ENCODE measurements at places on chromosomes 7 and 10.

GRCh38 chr7:128894101-128894440 is 16.4 kb downstream of the KCP start:
- no peak for DNase-seq

DNA sequence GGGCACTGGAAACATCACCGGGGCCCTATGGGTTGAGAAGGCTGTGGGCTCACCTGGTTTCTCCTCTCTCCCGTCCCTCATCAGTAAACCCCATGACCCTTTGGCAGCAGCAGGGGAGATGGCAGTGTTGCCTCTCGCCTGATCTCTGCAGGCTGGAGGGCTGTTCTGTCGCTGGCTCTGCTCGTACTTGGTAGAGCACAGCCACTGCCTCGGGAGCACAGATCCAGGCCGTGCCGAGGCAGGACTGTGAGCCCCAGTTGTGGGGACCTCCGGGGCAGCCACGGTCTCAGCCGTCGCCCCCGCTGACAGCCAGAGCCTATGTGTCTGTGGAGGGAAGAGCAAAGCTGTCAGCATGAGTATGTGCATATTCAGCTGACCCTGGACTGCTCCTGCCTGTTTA is 94.9 kb downstream of the PTPRE start:
- no peak for DNase-seq

DNA sequence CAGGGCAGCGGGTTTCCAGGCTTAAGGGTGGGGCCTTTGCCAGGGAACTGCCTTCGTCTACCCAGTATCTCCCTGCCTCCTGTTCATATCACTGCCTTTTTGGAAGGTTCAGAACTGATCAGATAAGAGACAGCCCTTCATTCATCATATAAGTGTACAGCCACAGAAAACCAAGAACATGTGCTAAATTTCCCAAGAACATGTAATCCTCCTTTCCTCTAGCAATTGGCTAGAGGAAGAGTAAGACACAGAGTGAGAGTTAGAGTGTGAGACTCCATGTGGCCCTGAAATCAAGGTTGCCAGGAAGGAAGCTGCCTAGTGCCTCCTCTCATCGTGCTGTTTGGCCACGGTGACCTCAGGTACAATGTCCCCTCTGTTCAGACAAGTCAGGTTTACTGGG is 770.9 kb downstream of the TNS3 start:
- DNase-seq = no peak

DNA sequence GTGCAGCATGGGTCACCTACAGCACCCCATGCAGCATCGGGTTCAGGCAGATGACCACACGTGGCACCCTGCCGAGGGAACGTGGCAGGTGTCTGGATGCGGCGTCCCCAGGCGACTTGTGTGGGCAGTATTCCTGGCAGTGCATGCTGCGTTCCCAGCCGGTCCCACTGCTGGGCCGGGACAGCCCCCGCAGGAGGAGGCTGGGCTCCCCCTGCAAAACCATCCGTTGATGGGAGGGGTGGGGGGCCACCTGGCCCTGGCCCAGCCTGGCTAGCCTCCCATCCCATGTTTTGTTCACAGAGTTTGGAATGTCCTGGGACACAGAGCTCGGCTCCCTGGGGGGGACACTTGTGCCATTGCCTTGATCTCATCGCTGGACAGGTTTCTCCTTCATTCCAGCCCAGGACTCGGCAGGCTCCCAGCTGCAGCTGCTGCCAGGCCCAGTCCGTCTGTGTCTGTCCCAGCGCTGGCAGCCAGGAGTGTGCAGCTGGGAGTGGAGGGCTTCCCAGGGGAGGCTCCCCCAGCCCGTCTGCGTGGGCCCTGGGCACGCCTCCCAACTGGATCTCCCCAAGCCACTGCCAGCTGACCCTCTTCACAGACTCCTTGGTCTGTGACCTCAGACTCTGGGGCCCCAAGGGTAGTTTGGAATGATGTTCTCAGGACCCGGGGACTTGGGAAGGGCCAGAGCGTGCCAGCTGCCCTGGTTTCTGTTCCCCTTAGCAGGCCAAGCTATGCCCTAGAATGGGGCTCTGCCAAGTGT is 32.6 kb downstream of the TMEM270 start:
- no peak for DNase-seq

GRCh38 chr10:11018855-11019631 is 1.4 kb downstream of the CELF2 start:
- DNase-seq = no peak

DNA sequence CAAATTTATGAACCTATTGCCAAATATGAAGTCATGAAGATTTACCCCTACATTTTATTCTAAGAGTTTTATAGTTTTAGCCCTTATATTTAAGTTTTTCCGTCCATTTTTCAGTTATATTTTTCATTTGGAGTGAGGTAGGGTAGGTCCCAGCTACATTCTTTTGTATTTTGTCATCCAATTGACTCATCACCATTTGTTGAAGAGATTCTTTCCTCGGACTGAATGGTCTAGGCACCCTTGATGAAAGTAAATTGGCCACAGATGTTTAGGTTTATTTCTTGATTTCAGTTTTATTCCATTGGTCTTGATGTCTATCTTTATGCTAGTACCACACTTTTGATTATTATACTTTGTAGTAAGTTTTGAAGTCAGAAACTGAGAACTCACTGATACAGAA is 22.7 kb downstream of the CYP2C19 start:
- DNase-seq = no peak

DNA sequence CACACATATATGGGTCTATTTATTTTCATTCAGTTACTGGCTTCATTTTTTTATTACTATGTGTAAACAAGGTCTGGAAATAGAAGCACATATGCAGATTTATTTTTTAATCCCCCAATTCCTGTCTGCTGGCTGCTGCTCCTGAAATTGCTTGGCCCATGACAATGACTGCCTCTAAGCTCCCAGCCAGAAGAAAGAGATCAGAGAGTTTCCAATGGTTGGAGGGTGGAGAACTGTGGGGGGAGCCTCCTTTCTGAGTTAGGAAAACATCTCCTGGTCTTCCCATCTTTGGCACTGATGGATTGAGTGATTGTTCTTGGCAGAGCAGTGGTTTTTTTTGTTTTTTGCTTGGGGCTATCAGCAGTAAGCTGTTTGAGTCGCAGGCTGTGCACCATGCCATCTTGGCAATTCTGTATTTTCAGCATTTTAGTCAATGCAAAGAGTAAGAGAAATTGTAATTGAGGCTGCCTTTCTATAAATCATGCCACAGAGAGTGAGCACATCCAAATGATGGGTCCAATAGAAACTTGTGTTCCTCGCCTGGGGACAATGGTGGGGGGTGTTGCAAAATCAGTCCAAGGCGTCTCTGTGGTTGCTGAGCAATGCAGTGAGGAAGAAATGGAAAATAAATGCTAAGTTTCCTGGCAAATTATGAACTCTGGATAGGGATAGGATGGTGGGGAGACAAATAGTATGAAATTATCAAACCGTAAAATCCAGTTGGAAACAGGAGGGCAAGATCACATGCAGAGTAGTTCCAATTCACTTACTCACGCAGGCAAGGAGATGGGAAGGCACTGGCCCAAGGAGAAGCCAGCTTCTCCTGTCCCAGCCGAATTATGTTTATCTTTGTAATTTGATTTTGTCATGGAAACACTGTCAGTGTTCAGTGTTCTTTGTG is 382.4 kb downstream of the SORCS3 start:
- peak; percentile 96 for DNase-seq

- peak; percentile 82 for DNase-seq
Measured at GRCh38 chr10:77504873-77505257, 132.7 kb downstream of the KCNMA1 start.

GRCh38 chr10:34626158-34626880 is 188.8 kb downstream of the PARD3 start:
- DNase-seq = no peak

- DNase-seq = no peak
Measured at GRCh38 chr7:33968591-33968990, 63.3 kb downstream of the BMPER start.

DNA sequence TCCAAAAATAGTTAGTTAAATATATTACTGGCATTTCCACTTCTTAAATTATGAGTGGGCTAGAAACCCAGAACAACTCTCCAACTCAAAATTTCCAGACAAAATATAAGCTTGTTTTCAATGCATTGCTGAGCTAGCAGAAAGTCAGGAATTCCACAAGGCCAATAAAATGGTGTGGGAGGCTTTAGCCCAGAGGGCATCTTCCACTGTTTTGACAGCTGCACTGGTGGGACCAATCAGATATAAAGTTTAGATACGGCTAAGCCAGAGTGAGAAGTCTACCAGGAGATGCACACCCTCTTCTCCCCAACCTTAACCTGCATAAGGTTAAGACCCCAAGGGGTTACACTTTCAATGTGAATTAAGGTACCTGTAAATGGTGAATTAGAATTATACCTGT is 76.6 kb downstream of the AMPH start:
- no peak for DNase-seq

GRCh38 chr7:147658392-147658967 is 932.1 kb upstream of the C7orf33 start:
- DNase-seq = no peak

- no peak for DNase-seq
Measured at GRCh38 chr7:72467237-72467636, 55.1 kb upstream of the CALN1 start.

DNA sequence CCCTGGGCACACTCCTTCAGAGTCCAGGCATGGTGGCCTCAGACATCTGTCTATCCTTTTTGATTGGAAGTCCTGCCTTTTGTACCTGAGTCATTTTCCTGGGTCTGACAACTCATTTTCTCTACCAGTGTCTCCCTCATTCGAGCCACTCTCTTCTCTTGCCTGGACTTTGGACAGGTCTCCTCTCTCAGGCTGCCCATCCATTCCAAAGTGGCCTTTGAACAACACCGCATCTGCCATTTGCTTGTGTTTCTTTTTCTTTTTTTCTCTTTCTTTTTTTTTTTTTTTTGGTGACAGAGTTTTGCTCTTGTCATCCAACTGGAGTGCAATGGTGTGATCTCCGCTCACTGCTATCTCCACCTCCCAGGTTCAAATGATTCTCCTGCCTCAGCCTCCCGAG is 142.1 kb upstream of the COBL start:
- no peak for DNase-seq

DNA sequence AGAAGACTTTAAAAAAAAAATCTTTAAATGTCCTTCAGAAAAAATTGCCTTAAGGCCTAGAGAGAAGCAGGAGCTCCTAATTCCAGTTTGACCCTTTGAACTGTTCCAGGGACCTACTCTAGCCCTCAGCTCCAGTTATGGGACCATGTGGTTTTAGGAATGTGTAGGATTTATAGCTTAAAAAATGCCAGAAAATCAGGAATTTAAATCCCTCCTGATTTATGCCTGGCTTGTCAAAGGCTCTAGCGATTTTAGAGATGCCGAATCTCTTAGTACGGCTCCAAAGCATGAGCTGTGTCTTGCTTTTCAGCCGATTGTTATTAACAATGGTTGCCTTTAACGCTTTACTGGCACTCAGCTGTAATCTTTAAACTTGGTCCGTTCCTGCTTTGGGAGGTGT is 130.6 kb upstream of the NPVF start:
- no peak for DNase-seq

DNA sequence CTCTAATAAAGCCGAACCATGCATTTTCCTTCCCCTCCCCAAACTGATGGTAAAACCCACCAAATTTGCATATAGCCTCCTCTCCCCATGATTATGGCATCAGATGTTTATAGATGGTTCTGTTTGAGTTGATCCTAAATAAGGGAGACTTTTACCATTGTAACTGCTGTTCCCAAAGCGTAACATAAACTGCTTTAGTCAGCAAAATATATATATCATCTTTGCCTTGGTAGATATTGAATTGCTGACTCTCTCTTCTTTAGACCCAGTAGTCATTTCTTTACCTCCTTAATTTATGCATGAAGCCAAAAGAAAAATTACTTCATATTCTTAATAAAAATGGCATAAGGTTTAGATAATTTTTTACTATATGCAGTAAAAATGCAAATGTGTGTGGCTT is 86.2 kb upstream of the LRGUK start:
- DNase-seq = no peak

DNA sequence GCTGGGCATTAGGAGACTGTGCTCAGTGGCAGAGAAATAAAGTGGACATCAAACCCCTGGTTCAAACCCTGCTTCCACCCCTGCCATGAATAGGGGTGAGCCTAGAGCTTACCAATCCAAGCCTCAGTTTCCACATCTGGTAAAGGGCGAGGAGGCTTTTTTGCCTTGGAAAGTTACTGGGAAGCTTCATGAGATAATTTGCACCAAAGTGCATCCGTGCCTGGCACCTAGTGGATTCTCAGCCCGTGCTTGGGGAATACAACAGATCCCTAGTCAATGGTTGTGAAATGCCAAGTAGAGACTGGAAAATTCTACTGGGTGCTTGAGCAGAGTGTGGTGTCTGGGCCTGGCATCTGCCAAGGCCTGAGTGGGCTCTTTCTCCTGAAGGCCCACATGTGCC is 158.7 kb upstream of the ZMIZ1 start:
- DNase-seq = no peak

DNA sequence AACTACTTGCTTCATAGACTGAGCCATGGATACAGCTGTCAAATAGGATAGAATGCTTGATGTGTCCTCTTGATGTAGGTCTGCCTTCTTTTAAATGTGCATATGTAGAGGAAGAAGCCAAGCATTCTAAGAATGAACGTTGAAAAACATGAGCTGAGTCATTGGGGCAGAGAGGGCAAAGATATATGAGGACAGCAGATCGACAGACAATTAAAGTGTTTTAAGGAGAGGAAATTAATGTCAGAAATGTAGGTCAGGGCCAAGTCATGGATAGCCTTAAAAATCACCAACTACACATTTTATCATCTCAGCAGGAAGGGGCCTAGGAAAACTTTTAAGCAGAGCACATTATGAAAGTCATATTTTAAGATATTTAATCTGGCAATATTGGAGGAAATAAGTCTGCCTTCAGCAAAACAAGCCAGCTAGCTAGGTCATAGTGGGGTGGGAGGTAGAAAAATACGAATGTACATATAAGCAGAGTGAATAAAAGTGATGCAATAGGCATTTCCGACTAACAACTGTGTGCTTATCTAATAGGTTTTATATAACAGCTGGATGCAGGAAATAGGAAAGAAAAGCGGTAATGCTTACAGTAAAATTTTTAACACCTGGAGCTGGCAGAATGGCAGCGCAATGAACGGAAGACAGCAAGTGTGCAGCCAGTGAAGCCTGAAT is 638.3 kb upstream of the TPK1 start:
- DNase-seq = no peak

GRCh38 chr10:113449006-113449695 is 103.7 kb upstream of the HABP2 start:
- no peak for DNase-seq

GRCh38 chr10:94042001-94042833 is 48.5 kb downstream of the PLCE1 start:
- DNase-seq = peak; percentile 34

GRCh38 chr7:3995187-3995586 is 686.9 kb upstream of the FOXK1 start:
- no peak for DNase-seq

Measured in kidney glomerular epithelial cell (primary cell).